ENCODE measurements at places on chromosomes 12 and 14. TPM values are rescaled to one million over a fixed set of nuclear protein-coding genes. Genes with fewer than 3 reads are reported as not detected.

DNA sequence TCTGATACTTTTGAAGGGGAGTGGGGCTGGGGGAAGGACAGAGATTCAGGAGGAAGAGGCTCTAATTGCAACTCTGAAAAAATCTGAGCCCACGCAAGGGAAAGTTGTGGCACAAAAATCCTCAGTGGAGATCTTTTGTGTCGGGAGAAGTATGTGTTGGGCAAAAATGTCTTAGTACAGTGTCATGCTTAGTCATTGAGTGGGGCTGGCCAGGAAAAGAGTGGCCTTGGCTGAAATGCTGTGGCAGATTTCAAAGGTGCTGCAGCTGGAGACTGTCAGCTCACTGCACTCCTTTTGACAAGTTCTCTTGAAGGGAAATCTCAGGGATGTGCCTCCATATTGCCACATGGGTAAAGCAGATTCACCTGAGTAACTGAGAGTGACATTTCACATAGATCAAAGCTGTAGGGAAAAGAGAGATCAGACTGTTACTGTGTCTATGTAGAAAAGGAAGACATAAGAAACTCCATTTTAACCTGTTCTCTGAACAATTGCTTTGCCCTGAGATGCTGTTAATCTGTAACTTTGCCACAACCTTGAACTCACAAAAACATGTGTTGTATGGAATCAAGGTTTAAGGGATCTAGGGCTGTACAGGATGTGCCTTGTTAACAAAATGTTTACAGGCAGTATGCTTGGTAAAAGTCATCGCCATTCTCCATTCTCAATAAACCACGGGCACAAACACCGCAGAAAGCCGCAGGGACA lies 36.0 kb upstream of the GLIPR1 start:
- H3K4me3 ChIP-seq = no peak overlapping the region
- H3K4me1 ChIP-seq = no peaks in the 10 kb centered on the region
- H3K36me3 ChIP-seq = no peaks in the 10 kb centered on the region
- no peaks in the 10 kb centered on the region for H3K27me3 ChIP-seq
- no peak overlapping the region for H3K27ac ChIP-seq
- DNase-seq = no peak

DNA sequence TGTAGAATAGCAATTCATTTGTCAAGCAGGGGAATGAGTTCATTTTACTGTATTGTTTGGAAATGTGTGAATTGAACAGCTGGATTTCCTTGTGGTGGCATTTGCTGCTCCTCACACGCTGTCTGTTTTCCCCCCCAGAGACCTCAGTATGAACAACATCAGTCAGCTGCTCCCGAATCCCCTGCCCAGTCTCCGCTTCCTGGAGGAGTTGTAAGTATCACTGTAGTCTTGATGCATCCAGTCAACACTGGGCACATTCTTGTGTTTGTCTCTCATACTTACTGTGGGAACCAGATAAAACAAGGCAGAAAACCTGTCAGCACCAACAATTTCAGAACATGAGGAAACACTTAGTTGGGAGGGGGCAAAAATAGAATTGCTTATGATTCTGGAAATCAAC lies 64.9 kb downstream of the LGR5 start:
- H3K36me3 ChIP-seq = no peaks in the 10 kb centered on the region
- no peak for DNase-seq
- H3K27me3 ChIP-seq = no peaks in the 10 kb centered on the region

DNA sequence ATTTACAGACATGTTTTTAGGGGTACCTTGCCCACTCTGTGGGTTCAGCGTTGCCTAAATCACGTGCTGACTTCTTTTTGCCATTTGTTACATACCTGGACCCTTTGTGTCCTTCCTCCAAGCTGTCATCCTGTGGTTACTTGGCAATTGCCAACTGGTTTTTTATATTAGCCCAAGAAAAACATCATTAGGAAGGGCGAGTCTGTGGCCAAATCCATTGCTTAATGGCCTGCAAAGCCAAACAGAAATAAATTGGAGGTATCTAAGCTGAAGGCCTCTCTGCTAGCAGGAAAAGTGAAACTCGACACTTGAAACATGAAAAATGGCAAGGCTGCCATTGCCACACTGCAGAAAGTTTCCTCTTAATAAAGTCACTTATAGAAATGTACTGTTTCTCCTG lies 190.4 kb downstream of the NUAK1 start:
- H3K4me1 ChIP-seq = no peaks in the 10 kb centered on the region
- H3K27ac ChIP-seq = no peak overlapping the region
- no peak for DNase-seq
- no peaks in the 10 kb centered on the region for H3K27me3 ChIP-seq

DNA sequence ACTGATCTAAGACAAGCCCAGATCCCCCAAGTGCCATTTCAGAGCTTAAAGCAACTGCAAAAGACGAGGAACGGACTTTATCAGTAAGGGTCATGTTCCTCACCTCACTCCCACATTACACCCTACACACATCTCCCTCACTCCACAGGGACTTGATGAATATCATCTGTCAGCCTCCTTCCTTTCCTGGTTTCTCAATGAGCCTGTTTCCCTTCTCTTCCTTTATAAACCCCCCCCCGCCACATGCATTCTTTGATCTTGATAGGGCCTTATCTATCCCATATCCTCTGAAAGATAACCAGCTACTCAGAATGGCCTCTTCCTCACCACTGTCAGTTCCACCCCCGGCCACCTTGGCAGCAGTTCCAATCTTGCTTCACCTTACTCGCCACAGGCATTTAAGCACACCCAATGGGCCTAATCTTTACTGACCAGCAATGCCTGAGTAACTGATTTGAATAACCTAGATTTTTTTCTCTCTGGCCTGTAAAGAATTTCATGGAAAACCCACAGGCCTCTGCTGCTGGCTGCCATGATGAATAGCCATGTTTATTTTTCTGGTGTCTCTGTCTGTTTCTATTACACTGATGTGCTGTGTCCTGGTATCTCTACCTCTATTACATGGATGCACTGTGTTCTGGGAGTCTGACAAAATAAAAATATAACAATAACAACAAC lies 138.7 kb downstream of the PHLDA1 start:
- no peak overlapping the region for H3K27ac ChIP-seq
- H3K4me1 ChIP-seq = no peaks in the 10 kb centered on the region
- no peaks in the 10 kb centered on the region for H3K36me3 ChIP-seq

DNA sequence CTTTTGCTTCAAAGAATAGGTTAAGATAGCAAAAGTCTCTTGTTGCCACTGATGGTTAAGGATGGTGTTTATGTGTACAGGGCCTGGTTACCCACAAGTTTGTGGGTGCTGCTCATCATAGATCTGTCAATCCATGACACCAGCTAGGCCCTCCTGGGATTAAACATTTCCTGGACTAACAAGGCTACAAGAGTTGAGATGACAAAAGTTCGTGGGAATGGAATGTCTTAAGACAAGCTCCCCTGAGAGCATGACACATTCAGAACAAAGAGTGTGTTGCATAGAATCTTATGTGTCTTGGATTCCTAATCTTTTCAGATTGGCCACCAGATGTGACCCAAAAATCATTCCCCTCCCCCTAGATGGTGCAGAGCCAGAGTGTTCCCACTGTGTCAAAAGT lies 592.5 kb upstream of the USP15 start:
- DNase-seq = no peak
- no peaks in the 10 kb centered on the region for H3K27me3 ChIP-seq
- no peak overlapping the region for H3K4me3 ChIP-seq
- H3K4me1 ChIP-seq = no peaks in the 10 kb centered on the region

KERA gene
- not detected for total RNA-seq

All from upper lobe of left lung (tissue), 6 donors.